CD4-positive, alpha-beta T cell treated with Interleukin-12 subunit alpha and Interleukin-12 subunit beta, for 1 hour (primary cell): ENCODE measurements at places on chromosomes 3 and 15.

- no peak for DNase-seq
Measured at GRCh38 chr3:106345353-106346027, 476.7 kb upstream of the CBLB start.

DNA sequence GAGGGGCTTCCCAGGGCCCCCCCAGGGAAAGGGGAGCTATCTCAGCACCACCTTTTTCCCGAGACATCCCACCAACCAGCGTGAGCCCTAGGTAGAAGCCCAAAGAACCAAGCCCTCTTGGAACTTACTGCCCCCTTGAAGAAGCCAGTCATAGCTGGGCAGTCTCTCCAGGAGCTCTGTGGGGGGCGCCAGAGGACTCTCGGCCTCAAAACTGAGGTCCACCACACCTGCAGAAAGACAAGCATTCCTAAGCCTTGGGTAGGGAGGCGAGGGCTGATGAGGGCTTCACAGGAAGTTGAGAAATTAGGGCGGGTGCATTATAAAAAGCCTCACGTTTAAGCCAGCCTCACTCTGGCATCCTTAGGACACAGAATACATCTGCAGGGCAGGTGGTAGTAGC, 9.0 kb downstream of the SSUH2 start:
- DNase-seq: no peak

DNA sequence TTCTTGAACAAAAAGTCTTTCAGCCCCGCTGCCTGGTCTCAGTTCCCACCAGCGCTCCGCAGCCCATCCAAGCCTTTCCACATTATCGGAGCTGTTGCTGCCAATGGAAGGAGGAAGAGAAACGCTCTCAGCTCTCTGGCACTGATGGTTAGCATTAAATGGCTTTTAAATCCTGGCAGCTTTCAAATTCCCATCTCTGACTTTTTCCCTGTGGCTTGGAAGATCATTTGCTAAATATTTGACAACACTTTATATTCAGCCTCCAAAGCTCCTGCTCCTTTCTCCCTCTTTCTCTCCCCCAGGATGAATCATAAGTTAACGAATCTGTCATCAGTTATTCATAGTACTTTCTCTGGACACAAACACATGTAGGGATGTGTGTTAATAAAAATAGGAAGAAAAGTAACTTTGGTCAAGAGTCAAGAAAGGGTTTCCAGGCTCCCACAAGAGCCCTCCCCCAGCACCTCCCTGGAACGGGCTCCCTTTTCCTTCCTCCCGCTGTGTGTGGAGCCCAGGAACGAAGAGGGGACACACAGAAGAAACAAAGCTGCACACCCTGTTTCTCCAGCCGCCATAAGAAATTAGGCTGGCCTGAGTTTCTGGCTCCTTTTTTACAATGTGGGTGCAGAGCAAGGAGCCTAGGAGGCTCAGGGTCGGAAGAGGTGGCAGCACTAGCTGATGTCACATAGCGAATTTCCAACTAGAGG, 47.6 kb upstream of the TSEN2 start:
- DNase-seq: no peak

GRCh38 chr3:45617430-45618080, 23.0 kb downstream of the LIMD1 start:
- DNase-seq: no peak
